ENCODE measurements at places on chromosomes 13 and 19.

DNA sequence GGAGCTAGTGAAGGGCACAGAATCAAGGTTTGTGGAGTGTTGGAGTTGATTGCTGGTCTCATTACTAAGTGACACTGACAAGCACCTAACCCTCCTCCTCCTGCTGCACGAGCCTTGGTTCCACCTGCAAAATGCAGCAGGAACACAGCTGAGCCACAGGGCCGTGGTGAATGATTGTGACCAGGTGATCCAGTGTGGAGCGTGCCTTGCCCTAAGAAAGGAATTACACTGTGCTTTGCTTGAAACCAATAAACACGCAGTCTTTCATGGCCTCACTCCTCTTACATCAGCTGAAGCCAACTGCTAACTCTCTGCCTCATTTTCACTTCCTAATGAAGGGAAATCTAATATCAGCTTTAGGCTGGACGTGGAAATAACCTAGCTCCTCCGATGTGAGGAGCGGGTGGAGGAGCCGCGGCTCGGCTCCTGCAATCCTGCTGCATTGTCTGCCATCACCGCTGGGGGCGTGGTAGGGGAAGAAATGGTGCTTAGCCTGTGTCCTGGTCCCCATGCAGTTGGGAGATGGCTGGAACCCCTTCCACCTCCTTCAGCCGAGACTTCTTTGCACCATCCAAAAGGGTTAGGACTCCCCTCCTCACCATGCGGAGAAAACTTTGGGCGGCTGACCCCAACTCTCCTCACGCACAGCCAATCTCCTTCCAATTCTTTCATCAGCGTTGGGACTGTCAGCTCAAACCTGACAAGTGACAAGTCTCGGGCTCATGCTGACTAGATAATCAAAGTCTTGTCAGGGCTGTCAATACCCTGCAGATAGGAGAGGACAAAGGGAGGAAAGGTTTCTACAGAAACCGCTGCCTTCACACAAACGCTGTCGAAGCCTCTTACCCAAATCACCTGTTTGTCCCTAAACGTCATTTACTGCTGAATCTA is 427.9 kb downstream of the ZNF536 start:
- no peak overlapping the region for H3K27ac ChIP-seq
- H3K36me3 ChIP-seq, result no peaks in the 10 kb centered on the region
- H3K4me3 ChIP-seq, result no peak overlapping the region
- H3K4me1 ChIP-seq, result no peaks in the 10 kb centered on the region
- DNase-seq, result peak; percentile 19

GRCh38 chr13:49356223-49356622 is 87.6 kb downstream of the CAB39L start:
- no peak overlapping the region for H3K27ac ChIP-seq
- peaks cover 3% of the 10 kb centered on the region for H3K4me1 ChIP-seq
- H3K4me3 ChIP-seq, result no peak overlapping the region
- DNase-seq, result no peak
- H3K27me3 ChIP-seq, result no peaks in the 10 kb centered on the region

DNA sequence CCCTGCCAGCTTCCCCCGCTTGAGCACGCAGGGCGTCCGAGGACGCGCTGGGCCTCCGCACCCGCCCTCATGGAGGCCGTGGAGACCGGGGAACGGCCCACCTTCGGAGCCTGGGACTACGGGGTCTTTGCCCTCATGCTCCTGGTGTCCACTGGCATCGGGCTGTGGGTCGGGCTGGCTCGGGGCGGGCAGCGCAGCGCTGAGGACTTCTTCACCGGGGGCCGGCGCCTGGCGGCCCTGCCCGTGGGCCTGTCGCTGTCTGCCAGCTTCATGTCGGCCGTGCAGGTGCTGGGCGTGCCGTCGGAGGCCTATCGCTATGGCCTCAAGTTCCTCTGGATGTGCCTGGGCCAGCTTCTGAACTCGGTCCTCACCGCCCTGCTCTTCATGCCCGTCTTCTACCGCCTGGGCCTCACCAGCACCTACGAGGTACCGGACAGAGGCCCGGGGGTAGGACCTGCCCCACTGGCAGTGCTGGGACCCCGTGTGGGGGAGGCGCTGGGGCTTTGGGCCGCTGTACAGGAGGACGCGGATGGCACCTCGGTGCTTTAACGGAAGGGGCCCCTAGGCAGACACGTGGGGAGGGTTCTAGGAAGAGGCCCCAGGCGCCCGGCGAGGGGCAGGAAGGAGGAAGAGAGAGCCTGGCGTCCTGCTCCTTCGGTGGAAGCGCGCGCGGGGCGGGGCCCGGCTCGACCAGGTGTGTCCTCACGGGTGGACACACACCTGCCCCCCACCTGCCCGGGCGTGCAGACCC is 681 bp downstream of the SLC5A5 start:
- peak overlapping the region; percentile 67 for H3K27ac ChIP-seq
- peak overlapping the region; percentile 88 for H3K4me3 ChIP-seq
- no peaks in the 10 kb centered on the region for H3K36me3 ChIP-seq
- peak; percentile 74 for DNase-seq
- no peaks in the 10 kb centered on the region for H3K27me3 ChIP-seq

DNA sequence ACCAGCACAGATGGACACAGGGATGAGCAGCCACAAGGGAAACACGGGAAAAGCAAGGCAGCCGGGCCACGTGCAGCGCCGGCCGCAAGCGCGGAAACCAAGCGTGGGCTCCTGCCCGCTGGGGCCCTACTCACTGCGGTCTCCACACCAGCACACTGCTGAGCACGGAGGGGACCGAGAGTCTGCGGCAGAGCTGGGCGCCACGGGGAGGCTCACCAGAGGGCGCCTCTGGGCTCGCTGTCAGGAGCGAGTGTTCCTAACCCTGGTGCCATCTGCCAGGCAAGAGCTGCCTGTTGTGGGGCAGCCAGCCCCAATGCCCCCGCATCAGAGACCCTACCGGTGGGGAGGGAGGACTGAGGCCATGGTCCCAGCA is 26.5 kb downstream of the MPND start:
- no peaks in the 10 kb centered on the region for H3K27me3 ChIP-seq
- H3K36me3 ChIP-seq, result peaks cover 2% of the 10 kb centered on the region
- H3K27ac ChIP-seq, result peak overlapping the region; percentile 95
- peak; percentile 85 for DNase-seq
- peaks cover 35% of the 10 kb centered on the region for H3K4me1 ChIP-seq
- peak overlapping the region; percentile 75 for H3K4me3 ChIP-seq
